Non-pigmented ciliary epithelial cell (primary cell): ENCODE measurements at places on chromosomes 3 and 15.

- peak; percentile 6 for DNase-seq
These were observed 119.5 kb upstream of the MDFIC2 start for GRCh38 chr3:70431911-70432310.

- no peak for DNase-seq
These were observed 15.1 kb downstream of the XXYLT1 start for GRCh38 chr3:195255571-195256501.

DNA sequence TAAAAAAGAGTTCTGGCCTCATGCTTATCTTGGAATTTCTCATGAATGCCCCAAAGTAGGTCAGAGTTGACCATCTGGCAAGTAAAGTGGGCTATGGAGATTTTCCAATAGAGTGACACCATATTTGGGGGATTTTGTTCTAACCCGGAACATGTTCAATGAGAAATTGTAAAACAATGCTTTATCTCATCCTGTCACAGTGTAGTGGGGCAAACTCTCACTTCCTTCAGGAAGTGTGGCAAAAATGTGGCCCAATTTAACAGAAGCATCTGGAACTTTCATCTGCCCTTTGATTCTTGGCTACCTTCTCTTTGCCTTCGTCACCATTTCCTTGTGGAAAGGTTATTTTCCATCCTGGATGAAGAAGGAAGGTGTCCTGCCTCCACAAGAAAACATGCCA is 70.8 kb downstream of the ADAMTS9 start:
- DNase-seq, result no peak

DNA sequence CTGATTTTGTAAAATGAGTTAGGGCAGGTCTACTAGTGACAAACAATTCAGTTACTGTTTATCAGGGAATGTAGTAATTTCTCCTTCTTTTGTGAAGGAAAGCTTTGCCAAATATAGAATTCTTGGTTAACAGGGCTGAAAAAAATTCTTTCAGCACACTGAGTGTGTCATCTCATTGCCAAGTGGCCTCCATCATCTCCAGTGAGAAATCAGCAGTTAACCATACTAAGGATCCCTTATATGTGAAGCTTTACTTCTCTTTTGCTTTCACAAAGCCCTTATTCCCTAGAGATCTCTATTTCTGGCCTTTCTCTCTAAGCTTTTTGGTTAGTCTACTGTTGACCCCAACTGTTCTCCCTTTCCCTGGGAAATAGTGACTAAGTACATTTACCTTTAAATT is 269.1 kb downstream of the SCAPER start:
- DNase-seq, result no peak

DNA sequence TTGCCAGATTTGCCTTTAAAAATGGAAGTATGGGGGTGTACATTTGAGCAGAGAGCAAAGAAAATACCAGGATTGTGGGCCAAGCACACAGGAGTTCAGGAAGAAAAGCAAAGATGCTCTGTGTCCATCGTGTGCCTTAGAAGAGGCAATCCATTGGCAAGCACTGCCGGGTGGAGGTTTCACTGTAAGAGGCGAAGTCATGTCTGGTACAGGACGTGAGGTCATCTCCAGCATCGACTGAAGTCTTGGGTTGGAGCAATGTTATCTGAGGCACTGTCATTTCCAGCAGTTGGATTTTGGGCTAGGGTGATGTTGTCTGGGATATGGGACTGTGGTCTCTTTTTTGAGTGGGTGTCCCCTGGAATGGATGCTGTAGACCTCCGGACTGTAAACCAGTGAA is 4.8 kb upstream of the RGMA start:
- DNase-seq, result no peak

GRCh38 chr15:89917442-89918101 is 4.8 kb upstream of the ARPIN start:
- DNase-seq, result no peak

DNA sequence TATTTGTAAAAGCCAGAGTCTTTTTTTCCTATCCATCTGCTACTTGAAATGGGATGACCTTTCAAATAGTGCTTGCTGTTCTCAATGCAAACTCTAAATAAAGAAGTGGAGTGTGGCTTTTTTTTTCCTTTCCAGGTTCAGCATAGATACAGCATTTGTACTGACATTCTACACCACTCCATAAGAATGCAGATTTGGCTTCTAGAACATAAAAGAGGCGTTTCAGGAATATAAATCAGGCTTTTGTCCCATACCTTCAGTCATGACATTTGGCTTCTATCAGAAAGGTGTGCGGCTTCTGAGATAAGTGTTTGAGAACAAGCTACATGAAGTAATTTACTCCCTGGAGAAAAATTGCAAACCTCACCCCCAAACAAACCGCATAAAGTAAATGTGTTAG is 553.1 kb downstream of the FHIT start:
- DNase-seq, result no peak

DNA sequence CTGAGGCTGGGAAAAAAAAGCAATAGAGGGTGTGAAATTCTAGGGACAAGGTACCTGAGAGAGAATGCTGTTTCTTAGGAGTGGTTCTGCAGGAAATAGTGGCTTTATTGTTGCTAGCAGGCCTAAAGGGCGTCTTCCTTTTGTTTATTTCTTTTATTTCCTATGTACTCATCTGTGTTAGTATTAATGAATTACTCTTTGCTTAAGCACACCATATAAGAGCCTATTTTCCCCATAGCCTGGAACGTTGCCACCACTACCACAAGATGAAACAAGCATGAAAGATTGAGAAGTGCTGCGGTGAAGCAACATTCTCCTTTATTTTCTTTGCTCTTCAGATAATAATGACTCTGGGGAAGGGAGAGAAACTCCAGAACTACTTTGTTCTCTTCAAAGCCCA is 21.3 kb upstream of the GOLIM4 start:
- DNase-seq, result no peak

DNA sequence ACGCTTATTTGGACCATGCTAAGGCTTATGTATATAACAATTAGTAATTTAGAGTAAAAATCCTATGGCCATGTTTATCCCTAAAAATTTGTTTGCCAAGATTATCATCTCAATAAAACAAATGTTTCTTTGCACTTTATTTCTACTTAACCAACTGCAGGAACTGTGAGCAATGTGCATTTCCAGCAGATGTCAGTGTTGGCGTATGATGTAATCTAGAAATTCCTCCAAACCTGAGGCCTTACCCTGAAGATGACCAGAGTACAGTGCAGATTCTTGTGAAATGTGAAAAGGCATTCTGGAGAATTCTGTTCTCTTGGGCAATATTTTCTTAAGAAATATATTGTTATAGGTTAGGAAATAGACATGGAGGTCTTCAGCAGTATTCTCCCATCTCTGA is 205.9 kb downstream of the MBNL1 start:
- DNase-seq, result peak; percentile 60

DNA sequence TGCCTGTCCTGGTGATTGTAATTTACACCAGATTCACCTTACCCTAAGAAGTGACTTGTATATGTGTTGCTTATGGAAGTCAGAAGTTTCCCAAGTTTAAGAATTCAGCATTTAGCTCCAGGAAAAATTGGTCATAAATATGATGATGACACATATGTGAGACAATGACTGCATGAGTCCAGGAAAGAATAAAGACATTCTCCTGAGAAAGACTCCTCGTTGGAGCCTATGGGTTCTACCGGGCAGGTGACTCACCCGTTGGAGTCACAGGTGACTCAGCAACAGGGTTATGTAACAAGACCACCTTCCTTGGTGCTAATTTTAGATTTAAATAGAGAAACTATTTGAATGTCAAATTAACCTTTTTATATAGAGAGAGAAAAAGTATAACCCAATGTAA is 662.4 kb downstream of the FHIT start:
- no peak for DNase-seq

DNA sequence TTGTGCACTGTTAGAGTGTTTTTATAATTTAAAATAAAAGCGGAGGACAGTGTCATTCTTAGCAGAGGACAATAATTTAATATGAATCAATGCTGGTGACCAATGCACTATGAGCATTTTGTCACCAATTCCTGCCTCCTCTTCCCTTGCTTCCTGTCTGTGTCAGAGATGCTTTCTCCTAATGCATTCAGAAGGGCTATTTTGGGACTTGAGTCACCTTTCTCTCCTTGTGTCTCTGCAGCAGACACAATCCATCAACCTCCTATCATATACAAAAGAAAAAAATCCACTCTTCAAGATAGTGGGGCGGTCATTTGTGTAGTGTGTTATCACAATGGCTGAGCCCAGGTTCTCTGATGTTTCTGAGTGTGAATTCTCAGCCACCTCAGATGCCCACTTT is 191.9 kb upstream of the VEPH1 start:
- no peak for DNase-seq

DNA sequence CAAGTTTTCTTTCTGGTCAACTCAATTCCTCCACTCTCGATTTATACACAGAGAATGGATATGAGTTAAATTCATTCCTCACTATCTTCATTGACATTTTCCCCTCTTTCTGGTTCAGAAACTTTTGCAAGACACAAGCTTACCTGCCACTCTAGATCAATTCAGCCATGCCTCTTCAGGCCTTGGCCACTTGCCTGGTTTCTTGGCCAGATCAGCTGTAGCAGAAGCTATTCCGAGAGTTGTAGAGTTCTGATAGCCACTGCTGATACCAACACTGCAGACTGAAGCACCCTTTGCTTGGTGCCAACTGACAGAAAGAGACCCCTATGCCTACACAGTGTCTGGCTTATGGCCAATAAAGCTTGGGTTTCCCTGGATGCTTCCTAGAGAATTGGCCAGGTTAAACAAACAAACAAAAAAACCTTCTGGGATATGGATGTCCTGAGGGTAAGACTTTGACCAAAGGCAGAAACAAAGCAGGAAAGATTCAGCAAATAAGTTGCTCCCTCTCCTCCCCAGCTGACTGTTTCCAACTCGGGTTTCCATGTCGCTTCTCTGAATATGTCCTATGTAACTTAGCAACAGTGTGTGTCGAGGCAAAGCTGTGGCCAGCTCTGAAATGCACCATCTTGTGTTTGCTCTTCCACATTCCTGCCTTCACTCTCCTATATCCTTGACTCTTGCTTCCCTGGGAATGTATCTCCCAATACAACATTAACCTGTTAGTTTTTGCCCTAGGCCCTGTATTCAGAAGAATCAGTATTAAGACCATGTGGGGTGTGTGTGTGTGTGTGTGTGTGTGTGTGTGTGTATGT is 521.6 kb downstream of the EPHA3 start:
- DNase-seq, result no peak

DNA sequence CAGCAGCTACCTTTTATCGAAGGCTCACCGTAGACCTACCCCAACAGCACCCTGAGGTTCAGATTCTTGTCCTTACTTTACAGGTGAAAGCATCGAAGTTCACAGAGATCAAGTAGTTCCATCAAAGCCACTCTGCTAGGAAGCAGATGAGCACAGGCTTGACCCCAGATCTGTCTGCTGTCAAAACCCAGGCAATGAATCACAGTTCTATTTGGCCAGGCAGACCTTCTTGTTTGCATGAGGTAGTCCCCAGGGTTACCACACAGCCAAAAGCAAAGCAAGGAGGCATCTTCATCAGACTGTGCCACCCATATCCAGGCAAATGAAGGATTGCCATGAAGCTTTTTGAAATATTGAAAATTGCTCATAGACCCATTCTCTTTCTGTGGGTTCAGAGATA is 33.0 kb downstream of the HES1 start:
- no peak for DNase-seq

- DNase-seq, result no peak
These were observed 98.8 kb downstream of the DHX36 start for GRCh38 chr3:154225536-154225935.

DNA sequence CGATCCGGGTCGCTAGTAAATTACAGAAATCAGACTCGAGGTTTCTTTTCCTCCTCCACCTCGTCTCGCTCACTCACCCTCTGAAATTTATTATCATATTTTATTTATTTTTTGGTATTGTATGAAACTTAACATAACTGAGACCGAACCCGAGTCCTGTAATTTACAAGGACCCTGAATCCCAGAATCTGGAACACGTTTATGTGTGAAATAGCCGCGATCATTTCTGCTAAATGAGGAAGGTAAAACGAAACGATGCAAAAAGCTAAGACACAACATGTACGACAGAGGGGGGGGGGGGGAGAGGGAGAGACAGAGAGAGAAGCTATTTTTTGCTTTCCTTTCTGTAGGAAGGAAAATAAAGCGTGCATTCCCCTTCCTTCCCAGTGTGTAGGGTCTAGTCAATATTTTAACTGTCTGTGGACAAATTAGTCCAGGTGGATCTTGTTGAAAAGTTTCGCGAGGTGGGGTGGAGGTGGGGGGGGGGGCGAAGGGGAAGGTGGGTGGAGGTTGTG is 1.6 kb downstream of the BBX start:
- no peak for DNase-seq

GRCh38 chr3:32428092-32429068 is 36.7 kb downstream of the CMTM7 start:
- DNase-seq, result no peak

DNA sequence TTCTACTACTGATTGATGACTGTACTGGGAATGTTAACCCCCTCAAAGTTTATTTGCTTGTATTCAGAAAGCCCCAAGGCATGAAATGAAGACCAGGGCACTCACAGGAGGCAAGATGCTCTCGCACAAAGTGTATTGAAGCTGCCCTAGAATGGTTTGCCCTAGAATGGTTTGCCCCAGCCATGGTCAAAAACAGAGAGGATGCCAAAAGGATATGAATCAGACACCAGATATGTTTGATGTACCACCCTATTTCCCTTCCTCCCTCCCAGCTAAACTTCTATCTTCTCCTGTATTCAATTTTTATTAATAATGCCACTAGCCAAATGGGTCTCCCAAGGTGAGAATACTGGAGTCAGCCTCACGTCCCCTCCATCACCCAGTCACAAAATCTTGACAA is 101.3 kb downstream of the TMCO5A start:
- DNase-seq, result no peak

GRCh38 chr15:91308855-91309254 is 208.8 kb downstream of the SV2B start:
- no peak for DNase-seq

DNA sequence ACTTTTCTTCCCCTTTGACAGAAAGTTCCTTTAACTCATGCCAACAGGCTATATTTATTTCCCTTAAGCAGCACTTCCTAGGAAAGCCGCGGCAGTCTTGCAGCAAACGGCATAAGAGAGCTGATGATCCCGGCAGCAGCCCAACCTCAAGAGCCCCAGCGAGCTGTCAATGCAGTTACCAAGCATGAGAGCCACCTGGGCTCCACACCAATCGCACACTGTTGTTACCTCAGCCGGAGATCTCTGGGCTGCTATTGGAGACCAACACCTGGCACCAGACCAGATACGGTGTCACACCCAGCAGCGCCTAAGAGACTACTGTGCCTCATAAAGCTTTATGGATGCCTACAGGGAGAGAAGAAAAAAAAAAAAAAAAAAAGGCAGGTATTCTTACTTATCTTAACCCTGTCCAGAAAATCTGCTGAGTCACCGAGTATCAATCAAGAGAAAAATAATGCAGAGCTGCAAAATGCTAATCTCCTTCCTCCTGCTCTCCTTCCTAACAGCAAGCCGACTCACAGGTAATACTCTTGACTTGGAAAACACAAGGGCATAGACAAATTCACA is 11.7 kb downstream of the ABCC5 start:
- DNase-seq, result peak; percentile 38

DNA sequence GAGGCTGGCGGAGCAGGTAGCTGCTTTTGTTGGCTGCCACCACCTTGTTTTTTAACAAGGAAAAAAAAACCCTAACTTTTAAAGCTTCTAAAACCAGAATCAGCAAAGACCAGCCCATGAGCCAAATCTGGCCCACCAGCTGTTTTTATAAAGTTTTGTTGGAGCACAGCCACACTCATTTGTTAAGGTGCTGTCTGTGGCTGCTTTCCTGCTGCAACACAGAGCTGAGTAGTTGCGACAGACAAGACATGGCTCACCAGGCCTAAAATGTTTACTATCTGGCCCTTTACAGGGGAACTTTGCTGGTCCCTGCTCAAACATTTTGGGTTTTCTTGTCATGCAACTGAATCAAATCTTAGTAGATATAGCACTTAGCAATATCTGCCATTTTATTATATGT is 18.9 kb downstream of the EFCAB12 start:
- no peak for DNase-seq

- peak; percentile 28 for DNase-seq
These were observed 50.6 kb upstream of the SPATA16 start for GRCh38 chr3:173191611-173192010.
